ENCODE measurements at places on chromosomes 4 and X. TPM values are rescaled to one million over a fixed set of nuclear protein-coding genes. Genes with fewer than 3 reads are reported as not detected.
A peak's percentile ranks its signal among the peaks of the same experiment; 100 is the strongest.

The ZNF711 gene
- 10.8 TPM for total RNA-seq

The GATA1 gene
- total RNA-seq = not detected

The FGG gene
- not detected for total RNA-seq

The TMEM192 gene
- 17.4 TPM for total RNA-seq

The DUSP21 gene
- not detected for total RNA-seq

The RNF212 gene
- 2.0 TPM for total RNA-seq

The ITIH6 gene
- total RNA-seq = not detected

The CENPE gene
- 5.6 TPM for total RNA-seq

GRCh38 chr4:29927895-29928294, 792.3 kb upstream of the PCDH7 start:
- H3K4me1 ChIP-seq = no peaks in the 10 kb centered on the region
- H3K27me3 ChIP-seq = no peaks in the 10 kb centered on the region
- no peaks in the 10 kb centered on the region for H3K36me3 ChIP-seq
- H3K4me3 ChIP-seq = no peak overlapping the region
- DNase-seq = no peak
- H3K27ac ChIP-seq = no peak overlapping the region

DNA sequence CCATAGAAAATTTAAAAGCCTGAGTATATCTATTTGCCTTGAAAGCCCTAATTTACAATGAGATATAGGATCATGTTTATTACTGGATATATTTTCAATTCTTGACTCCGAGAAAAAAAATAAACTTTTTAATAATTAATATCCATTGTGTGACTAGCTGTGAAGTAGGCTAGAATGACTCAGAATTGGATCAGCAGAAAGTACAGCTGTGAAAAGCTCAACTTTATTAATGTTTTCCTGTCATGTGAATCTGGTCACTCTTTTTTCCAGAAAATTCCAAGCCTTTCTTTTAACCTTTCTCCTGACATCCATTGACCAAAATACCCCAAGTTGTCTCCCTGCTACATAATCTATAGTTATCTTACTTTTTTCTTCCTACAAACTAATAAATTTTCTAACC, 171.8 kb upstream of the PACRGL start:
- no peak overlapping the region for H3K4me3 ChIP-seq
- DNase-seq = peak; percentile 51
- no peak overlapping the region for H3K27ac ChIP-seq
- peaks cover 5% of the 10 kb centered on the region for H3K4me1 ChIP-seq
- no peaks in the 10 kb centered on the region for H3K27me3 ChIP-seq

- H3K36me3 ChIP-seq = no peaks in the 10 kb centered on the region
- no peak overlapping the region for H3K27ac ChIP-seq
- DNase-seq = no peak
- no peaks in the 10 kb centered on the region for H3K27me3 ChIP-seq
- no peaks in the 10 kb centered on the region for H3K4me1 ChIP-seq
Observed at GRCh38 chr4:168241953-168242352, 76.6 kb downstream of the DDX60 start.

GRCh38 chr4:48772556-48772955, 7.5 kb downstream of the FRYL start:
- H3K36me3 ChIP-seq = no peaks in the 10 kb centered on the region
- no peak overlapping the region for H3K27ac ChIP-seq
- no peak for DNase-seq

DNA sequence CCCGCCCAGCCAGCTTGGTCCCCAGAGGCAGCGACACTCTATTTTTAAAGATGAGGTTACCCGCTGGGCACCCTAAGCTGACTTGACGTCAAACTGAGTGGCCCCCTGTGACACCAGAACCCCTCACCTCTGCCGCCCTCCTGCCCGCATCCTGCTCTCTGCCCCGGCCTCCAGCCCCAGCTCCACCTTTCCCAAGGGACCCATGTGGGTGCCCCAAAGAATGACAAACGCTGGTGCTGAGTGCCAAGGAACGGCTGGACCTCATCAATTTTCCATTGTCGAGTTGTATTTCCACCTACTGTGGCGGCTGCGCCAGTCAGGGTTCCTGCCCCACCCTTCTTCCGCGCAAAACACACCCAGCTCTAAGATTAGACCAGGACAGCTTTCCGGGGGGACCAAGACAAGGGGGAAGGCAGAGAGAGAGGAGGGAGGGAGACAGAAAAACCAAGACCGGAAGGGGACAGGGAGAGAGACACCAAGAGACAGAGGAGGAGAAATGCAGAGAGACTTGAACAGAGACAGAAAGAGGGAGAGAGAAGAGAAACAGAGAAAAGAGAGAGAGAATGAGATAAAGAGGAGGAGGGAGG, 2.0 kb downstream of the PRKX start:
- no peaks in the 10 kb centered on the region for H3K36me3 ChIP-seq
- H3K4me3 ChIP-seq = peak overlapping the region; percentile 57
- DNase-seq = no peak
- no peak overlapping the region for H3K27ac ChIP-seq
- no peaks in the 10 kb centered on the region for H3K27me3 ChIP-seq

GRCh38 chrX:57587607-57588006, 4.2 kb upstream of the ZXDB start:
- no peak overlapping the region for H3K4me3 ChIP-seq
- H3K27ac ChIP-seq = no peak overlapping the region

GRCh38 chr4:188437535-188437934, 298.3 kb downstream of the TRIML1 start:
- no peak for DNase-seq
- H3K4me3 ChIP-seq = no peak overlapping the region
- H3K27me3 ChIP-seq = no peaks in the 10 kb centered on the region
- H3K27ac ChIP-seq = no peak overlapping the region
- H3K4me1 ChIP-seq = no peaks in the 10 kb centered on the region

- DNase-seq = peak; percentile 56
- H3K4me3 ChIP-seq = peak overlapping the region; percentile 79
- peaks cover 5% of the 10 kb centered on the region for H3K36me3 ChIP-seq
- H3K4me1 ChIP-seq = peaks cover 34% of the 10 kb centered on the region
- H3K27me3 ChIP-seq = no peaks in the 10 kb centered on the region
Observed at GRCh38 chr4:184648313-184649025, 778 bp downstream of the CASP3 start.

DNA sequence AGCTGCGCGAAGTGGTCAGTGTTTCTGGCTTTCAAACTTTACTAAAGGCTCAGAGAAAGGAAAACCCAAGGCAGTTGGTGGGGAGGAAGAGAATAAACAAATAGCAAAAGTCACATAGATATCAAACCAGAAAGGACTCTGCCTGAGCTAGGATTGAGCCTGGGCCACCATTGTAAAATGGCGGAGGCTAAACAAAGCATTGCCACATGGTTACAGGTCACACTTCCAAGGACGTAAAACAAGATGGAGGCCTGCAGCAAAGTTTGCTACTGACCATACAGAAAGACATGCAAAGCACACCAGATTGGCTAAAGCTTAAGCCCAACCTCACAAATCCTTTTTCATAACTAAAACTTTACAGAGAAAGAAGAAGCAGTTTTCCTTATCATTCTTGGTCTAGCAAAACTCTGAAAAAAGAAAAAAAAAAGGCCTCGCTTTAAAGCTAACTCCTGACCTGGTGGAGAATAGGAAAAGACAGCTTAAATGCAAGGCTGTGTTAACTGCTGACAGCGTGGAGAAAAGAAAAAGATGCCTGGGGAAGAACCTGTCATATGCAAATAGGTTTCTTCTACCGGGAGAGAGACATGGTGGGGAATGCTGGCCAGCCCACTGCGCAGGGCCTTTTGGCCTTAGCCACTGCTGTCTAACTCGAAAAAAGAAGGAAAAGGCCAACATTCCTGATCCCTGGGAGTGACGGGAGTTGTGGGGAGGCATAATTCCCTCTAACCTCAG, 81.8 kb upstream of the SMARCA5 start:
- no peaks in the 10 kb centered on the region for H3K4me1 ChIP-seq
- DNase-seq = no peak
- H3K36me3 ChIP-seq = no peaks in the 10 kb centered on the region
- H3K4me3 ChIP-seq = no peak overlapping the region

DNA sequence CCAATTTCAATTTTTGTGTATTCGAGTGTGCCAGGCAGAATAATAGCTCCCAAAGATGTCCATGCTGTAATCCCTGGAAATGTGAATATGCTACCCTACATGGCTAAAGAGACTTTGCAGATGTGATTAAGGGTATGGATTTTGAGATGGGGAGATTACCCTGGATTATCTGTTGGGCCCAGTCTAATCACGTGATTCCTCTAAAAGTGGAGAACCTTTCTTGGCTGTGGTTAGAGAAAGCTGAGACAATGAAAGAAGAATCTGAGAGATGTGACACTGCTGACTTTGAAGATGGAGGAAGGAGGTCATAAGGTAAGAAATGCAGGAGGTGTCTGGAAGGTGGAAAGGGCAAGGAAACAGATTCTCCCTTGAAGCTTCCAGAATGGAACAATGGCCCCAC, 503.5 kb upstream of the PITX2 start:
- no peak overlapping the region for H3K27ac ChIP-seq
- no peaks in the 10 kb centered on the region for H3K4me1 ChIP-seq
- H3K36me3 ChIP-seq = no peaks in the 10 kb centered on the region
- no peaks in the 10 kb centered on the region for H3K27me3 ChIP-seq
- DNase-seq = no peak

DNA sequence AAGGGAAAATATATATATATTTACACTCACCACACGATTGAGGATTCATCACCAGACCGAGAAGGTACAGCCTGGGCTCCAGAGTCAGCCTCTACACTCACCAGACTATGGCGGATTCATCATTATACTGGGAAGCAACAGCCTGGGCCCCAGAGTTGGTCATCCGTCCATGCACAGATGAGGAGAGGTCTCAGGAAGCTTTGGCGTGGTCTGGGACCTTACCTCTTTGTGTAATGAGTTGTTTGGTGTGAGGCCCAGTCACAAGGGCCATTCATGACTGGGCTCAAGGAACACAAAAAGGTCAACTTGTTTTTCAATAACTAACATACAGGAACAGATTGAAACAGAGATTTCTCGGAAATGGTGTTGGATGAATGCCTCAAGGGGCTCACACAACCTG, 926.1 kb downstream of the FAM133A start:
- no peak for DNase-seq
- no peaks in the 10 kb centered on the region for H3K27me3 ChIP-seq
- no peaks in the 10 kb centered on the region for H3K36me3 ChIP-seq
- H3K4me1 ChIP-seq = no peaks in the 10 kb centered on the region
- no peak overlapping the region for H3K4me3 ChIP-seq

DNA sequence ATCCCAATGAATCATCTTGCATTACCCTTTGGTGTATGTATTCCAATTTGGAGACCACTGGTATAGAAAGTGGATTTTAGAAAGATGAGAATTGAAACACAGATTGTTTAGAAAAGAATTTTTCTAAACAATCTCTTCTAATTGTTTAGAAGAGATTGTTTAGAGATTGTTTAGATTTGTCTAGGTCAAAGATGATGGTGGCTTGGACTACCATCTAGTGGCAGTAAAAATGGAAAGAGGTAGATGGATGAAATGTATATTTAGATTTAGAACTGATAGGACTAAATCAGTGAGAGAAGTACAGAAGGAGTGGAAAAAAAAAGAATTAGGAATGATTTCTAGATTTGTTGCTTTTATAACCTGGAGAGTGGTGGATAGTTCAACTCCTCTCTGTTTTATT, 70.6 kb downstream of the ARSJ start:
- H3K36me3 ChIP-seq = no peaks in the 10 kb centered on the region
- no peak overlapping the region for H3K4me3 ChIP-seq
- DNase-seq = no peak
- no peaks in the 10 kb centered on the region for H3K4me1 ChIP-seq
- no peak overlapping the region for H3K27ac ChIP-seq
- H3K27me3 ChIP-seq = no peaks in the 10 kb centered on the region

GRCh38 chr4:12393631-12394262, 965.1 kb upstream of the HS3ST1 start:
- no peaks in the 10 kb centered on the region for H3K36me3 ChIP-seq
- H3K27ac ChIP-seq = no peak overlapping the region
- no peaks in the 10 kb centered on the region for H3K27me3 ChIP-seq
- H3K4me1 ChIP-seq = no peaks in the 10 kb centered on the region
- DNase-seq = no peak
- H3K4me3 ChIP-seq = no peak overlapping the region

DNA sequence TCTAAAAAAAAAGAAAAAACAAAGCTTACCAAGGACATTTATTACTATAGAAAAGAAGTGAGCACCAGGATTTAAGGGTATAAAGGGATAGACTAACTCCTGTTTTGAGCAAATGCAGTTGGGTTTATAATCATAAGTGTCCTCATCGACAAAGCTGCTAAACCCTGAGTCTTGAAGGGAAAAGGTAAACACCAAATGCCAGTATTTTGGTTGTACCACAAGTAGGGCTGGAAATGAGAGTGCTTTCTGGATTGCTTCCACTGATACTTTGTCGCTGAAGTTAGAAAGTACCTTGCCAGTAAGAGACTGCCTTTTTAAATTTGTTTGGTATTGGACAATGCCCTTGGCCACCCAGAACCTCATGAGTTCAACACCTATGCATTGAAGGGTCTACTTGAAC, 53.7 kb downstream of the WDFY3 start:
- no peaks in the 10 kb centered on the region for H3K36me3 ChIP-seq
- no peaks in the 10 kb centered on the region for H3K27me3 ChIP-seq
- no peaks in the 10 kb centered on the region for H3K4me1 ChIP-seq
- DNase-seq = no peak
- H3K27ac ChIP-seq = no peak overlapping the region

DNA sequence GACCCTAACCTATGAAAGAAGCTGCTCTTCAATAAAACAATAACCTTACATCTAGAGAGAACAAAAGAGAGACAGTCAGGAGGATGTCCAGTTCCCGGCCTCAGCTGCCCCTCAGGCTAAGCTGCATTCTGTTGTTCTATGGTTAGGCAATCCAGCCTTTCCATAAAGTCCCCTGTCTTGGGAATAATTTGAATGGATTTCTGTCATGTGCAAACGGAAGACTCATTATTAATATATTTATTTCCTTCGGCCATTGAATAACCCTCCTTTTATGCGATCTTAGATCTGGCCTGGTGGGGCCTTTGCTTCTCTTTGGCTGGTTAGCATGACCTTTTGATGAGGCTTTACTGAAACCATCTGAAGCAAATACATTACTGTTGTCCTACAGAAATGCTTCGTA, 80.1 kb downstream of the ANKRD50 start:
- peaks cover 7% of the 10 kb centered on the region for H3K4me1 ChIP-seq
- no peaks in the 10 kb centered on the region for H3K27me3 ChIP-seq
- H3K36me3 ChIP-seq = no peaks in the 10 kb centered on the region
- DNase-seq = no peak
- H3K4me3 ChIP-seq = no peak overlapping the region
- no peak overlapping the region for H3K27ac ChIP-seq

DNA sequence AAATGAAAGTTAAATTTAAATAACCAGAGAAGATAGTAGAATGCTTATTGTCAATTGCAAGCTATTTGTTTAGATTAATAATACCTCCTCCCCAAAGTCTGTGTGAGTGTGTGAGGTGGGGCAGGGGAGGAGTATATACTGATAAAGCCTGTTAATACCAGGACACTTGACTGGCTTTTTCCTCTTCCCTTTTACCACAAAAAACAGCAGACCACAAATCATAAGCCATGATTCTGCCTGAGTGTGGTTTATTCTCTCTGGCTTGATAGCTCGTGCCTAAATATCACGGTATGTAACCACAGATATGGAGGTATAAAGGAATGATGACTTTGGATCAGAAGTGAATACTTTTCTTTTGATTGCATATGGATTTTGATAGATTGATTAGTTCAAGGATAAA, 21.9 kb upstream of the SCRG1 start:
- peaks cover 10% of the 10 kb centered on the region for H3K4me1 ChIP-seq
- peak; percentile 82 for DNase-seq
- H3K4me3 ChIP-seq = no peak overlapping the region
- no peak overlapping the region for H3K27ac ChIP-seq
- H3K36me3 ChIP-seq = no peaks in the 10 kb centered on the region
